ENCODE measurements at places on chromosomes 2 and 18. TPM values are rescaled to one million over a fixed set of nuclear protein-coding genes. Genes with fewer than 3 reads are reported as not detected.
A peak's percentile ranks its signal among the peaks of the same experiment; 100 is the strongest.

DNA sequence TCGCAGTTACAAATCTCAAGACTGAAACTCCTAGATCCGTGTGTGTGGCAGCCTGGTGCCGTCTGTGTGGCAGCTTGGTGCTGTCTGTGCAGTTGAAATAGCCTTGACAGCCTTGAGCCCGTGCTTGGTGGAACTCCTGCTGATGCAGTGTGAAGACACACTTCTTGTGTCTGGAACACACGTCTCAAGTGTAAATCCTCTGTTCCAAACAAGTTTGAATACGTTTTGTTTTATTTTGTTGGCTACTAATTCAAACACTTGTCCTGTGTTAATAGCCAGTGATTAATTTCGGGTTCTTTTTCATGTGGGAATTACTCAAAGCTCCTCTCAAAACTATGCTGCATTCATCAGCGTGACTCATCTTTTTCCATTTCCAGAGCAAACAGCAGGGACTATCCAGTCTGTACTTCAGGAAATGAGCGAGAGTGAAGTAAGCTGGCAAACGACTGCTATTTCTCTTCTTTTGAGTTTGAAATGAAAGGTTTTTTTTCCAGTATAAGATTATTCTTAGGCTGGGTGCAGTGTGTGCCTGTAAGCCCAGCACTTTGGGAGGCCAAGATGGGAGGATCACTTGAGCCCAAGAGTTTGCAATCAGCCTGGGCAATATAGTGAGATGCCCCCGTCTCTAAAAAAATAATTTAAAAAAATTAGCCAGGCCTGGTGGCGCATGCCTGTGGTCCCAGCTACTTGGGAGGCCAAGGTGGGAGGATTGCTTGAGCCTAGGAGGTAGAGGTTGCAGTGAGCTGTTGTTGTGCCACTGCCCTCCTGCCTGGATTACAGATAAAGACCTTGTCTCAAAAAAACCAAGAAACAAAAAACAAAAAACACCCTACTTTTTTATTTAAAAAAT, 152.9 kb downstream of the SPP2 start:
- no peak for DNase-seq

DNA sequence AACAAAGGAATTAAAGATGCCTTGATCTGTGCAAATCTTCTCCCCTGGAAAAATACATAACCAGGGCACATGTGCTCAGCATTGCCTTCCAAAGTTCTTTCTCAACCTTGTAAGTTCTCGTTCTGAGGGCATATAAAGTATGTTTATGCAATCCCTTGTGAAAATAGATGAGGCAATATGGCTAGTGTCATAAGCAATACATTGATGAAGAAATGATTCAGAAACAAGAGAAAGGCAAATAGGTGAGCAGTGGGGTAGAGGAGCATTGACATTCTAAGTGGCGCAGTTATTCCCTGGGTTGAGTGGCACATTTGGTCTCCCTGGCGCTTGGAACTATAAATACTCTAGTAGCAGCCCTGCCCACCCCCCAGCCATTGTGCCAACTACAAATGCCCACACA, 57.4 kb upstream of the PGAP1 start:
- no peak for DNase-seq

DNA sequence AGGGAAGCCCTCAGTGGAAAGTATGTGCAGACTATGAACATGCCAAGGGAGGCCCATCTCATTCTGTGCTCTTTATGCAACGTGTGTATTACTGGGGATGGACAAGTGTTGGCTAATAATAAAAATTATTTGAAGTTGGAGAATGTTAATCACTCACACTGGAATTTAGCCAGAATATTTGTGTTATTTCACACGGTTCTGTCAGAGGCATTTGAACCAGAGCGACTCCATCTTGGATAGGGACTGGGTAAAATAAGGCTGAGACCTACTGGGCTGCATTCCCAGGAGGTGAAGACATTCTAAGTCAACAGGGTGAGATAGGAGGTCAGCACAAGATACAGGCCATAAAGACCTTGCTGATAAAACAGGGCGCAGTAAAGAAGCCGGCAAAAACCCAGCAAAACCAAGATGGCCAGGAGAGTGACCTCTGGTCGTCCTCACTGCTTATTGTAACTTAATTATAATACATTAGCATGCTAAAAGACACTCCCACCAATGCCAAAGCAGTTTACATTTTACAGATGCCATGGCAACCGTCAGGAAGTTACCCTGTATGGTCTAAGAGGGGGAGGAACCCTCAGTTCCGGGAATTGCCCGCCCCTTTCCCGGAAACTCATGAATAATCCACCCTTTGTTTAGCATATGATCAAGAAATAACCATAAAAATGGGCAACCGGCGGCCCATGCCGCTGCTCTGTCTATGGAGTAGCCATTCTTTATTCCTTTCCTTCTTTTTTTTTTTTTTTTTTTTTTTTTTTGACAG, 2.6 kb upstream of the FZD5 start:
- DNase-seq, result peak; percentile 67

DNA sequence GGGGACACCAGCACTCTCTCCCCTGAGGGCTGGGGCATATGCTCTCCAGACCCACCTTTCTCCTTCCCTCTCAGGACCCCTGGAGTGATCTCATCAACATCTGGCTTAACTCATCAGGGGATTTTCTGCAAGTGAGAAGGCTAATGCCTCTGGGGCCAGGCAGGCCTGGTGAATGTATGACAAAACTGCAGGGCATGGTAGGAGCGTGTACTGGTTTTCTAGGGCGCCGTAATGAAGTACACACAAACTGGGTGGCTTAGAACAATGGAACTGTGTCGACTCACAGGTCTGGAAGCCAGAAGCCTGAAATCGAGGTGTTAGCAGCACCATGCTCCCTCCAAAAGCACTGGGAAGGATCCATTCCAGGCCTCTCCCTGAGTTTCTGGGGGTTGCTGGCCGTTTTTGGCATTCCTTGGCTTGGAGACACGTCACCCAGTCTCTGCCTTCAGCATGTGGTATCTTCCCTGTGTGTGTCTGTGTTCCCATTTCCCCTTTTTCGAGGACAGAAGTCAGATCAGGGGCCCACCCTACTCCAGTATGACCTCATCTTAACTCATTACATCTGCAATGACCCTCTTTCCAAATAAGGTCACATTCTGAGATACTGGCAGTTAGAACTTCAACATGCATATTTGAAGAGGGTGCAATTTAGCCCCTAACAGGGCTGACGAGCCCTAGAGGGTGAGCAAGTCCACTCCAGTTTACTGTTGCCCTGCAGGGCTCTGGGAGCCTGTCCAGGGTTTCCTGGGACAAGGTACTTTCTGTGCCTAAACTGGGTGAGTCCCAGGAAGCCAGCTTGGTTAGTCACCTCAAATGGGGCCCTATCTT, 45.5 kb upstream of the CAB39 start:
- peak; percentile 54 for DNase-seq

- DNase-seq, result no peak
These were observed 285.3 kb downstream of the RAD51AP2 start for GRCh38 chr2:17232776-17233556.

DNA sequence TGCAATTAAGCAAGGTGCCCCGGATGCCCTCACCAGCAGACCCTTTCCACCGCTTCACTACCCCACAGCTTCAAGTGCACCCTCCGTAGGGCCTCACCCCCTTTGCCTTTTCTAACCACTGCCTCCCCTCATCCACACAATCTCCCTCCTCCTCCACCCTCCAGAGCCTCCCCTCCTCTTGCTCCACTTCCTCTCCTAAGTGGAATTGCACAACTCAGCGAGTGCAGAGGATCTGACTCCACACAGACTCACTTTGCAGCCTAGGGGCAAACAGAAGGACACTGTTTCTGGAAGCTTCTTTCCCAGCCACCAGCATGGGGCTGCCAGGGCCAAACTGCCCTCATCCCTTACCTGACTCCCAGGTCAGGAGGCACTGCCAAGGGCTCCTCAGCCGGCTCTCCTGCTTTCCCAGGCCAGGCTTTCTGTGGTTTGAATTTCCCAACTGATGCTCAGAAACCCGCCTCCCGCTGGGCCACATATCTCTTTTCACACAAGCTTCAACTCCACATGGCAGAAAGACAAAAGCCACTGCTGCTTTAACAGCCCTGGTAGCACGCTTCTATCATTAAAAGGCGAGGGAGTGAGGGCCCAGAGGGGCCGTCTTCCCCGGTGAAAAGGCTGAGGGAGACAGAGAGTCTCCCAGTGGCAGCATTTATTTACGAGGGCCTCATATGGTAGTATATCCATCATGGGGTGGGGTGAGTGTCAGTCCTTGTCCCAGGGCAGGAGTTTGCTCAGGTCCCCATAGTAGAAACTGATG, 74.7 kb upstream of the MGAT4A start:
- DNase-seq, result no peak

GRCh38 chr2:236945431-236946016, 140.2 kb upstream of the COPS8 start:
- no peak for DNase-seq

DNA sequence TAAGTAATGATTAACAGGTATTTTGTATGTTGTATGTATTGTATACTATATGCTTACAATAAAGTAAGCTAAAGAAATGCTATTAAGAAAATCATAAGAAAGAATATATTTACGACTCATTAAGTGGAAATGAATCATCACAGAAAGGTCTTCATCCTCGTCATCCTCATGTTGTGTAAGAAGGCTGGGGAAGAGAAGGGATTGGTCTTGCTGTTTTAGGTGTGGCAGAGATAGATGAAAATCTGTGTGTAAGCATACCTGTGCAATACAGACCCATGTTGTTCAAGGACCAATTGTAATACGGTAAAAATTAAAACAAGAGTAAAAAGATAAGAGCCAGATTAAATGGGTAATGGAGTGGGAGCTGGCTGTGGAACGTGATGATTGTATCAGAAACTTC, 16.6 kb downstream of the SLC35F5 start:
- no peak for DNase-seq

- DNase-seq, result no peak
These were observed 103.4 kb upstream of the CAVIN2 start for GRCh38 chr2:191950132-191950874.

DNA sequence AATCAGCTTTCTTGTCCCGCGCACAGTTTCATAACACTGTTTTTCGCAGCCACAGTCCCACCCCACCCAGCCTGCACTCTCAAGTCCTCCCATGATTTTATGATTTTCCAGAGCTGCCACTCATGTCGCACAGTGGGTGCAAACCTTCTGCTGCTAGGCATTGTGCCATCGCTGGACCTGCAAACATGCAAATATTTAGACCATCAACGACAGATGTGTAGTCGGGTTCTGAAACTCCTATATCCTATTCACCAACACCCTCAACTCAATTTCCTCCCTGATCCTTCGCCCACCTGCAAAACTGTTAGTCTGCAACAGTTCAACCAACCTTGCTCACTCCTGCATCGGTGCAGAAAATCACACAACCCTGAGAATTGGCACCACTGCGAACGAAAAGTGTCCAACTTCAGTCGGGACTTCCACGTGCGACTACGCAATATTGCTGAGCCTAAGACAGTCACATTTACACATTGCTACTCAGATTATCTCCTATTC, 871 bp upstream of the ALS2 start:
- DNase-seq, result peak; percentile 27

DNA sequence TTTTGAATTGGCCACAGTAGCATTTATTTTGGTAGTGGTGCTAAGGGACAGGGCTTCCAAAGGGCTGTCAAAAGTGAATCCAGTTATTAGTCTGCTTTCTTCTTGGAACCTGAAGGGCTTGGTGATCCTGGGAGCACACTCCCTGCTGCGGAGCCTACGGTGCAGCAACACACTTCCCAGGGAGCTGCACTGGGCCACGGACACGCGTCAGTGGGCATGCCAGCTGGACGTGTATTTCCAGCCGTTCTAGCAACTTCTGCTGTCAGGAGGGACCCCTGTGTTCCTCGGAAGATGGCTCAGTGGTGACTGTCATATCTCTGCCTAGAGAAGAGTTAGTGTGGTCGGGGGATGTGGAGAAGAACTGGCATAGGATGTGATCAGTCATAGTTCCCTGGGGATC, 204.6 kb downstream of the SOCS6 start:
- DNase-seq, result no peak

DNA sequence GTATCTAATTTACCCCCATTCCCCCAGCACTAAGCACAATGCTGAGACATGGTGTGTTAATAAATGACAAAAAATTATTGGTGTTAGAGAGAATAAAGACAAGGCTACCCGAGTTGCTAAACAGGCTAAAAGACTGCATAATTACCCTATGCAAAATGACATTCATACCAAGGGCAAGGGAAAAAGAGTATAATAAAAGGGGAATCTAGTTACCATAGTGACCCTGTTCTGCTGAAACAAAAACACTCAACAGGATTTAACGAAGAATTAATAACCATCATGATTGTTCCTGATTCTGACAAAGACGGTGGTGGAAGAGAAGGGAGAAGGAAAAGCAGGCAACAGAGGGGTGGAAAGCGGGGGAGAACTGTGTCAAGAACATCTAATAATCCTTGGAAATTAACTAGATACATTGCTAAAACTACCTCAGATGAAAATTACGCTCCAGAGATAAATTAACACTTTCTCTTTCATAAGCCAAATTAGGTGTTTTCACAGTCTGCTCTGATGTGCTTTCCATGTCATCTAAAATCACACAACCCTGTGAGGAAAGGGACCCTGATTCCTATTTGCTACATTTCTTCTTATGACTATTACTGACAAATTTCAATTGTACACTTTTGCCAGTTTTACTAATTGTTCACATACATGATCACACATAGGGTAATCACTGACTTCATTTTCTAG, 25.5 kb downstream of the TTR start:
- no peak for DNase-seq

GRCh38 chr2:6080932-6081753, 389.0 kb downstream of the SOX11 start:
- DNase-seq, result no peak

DNA sequence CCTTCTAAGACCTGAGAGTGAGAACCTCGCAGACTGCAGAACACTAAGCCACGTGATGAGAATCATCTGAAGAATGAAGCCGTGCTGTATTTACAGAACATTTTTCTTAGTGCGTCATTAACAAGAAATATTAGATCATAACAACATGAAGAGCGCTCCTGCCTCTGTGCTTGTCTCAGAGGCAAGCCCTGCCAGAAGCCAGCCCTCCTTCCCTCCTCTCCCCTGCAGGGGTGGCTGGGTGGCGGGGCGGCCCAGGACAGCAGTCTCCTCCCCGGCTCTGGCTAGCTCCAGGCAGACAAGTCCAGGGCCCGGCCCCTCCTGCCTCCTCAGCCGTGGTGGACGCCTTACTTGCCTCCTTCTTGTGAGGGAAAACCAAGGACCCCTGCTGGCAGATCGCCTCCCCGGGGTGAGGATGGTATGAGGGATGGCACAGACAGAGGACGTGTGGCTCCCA, 262.7 kb downstream of the TWIST2 start:
- DNase-seq, result no peak

C1GALT1C1L gene
- total RNA-seq, result 0.36 TPM

C2orf72 gene
- total RNA-seq, result 2.6 TPM

MORN2 gene
- 5.0 TPM for total RNA-seq

Measured in activated CD8-positive, alpha-beta T cell treated with anti-CD3 and anti-CD28 coated beads for 36 hours (primary cell).